ENCODE measurements at places on chromosomes 6 and 20.

DNA sequence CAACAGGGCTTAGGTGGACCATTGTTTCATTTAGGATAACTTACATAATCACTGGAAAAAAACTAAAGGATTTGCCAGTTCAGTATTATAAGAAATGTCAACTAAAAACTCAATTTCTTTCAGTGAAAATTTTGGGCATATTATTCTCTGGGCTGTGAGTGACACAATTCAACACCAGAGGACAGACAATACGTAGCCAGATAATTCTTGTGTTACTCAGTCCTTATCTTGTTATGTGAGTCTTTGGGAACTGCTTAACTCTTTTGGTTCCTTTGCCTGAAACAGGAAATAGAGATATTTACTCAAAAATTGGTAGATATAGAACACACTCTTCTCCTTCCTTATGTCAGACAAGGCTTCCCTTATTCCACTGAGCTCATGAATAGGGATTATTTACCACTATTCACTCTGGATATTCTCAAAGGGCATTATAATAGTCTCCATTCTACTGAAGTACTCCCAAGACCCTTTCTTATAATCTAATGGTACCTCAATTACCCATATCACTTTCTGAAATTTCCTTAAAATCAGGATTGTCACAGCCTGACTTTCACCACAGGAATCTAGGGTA lies 4.9 kb upstream of the BEND6 start:
- no peak for DNase-seq

DNA sequence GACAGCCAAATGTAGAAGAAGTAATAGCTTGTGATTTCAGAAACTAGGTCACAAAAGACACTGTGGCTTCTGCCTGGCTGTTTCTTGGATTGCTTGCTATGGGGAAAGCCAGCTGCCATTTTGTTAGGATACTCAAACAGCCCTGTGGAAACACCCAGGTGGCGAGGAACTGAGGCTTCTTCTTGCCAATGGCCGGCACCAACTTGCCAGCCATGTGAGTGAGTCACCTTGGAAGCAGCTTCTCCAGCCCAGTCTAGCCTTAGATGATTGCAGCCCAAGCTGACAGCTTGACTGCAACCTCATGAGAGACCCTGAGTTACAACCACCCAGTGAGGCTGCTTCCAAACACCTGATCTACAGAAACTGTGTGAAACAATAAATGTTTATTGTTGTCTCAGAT lies 11.9 kb upstream of the KIAA1755 start:
- DNase-seq, result no peak

- no peak for DNase-seq
Observed at GRCh38 chr20:4040283-4041179, 25.2 kb upstream of the RNF24 start.

DNA sequence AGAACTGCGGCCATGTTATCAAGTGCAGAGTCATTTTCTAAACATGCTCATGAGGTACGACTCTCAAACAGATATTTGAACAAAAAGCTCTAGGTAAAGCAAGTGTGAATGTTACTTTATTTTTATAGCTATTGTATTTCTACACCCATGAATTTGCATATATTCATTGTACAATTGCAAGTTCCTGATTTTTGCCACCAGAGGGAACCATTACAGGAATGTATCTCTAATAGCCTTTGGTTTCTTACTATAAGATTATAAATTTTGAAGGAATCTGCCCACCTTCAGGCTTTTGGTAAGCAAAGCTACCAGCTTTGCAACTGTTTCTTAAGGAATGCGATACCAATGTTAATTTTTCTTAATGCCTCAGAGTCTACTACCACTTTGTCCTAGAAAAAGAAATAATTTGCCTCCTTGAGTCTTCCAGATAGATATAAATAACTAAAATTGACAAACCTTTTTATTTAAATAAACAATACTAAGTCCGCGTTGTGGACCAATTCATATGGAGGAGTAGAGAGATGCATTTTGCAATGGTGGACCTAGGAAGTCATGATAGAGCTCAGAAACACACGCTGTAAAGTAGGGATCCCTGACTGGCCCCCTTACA lies 125.4 kb upstream of the SAMD5 start:
- no peak for DNase-seq

DNA sequence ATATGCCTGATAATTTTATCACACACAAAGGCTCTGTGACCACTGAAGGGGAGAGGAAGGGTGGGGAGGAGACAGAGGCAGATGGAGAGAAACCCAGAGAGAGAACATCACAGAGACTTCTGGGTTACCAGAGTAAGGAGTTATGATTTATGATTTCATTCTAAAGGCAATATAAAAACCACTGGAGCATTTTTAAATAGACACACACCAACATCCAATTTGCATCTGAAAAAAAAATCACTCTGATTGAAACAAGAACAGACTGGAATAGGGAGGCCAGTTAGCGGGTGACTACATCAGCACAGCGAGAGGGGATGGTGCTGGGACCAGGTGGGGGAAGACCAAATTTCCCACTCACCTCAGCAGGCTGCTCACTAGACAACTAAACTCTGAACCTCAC lies 104.8 kb downstream of the AGPAT4 start:
- DNase-seq, result no peak

DNA sequence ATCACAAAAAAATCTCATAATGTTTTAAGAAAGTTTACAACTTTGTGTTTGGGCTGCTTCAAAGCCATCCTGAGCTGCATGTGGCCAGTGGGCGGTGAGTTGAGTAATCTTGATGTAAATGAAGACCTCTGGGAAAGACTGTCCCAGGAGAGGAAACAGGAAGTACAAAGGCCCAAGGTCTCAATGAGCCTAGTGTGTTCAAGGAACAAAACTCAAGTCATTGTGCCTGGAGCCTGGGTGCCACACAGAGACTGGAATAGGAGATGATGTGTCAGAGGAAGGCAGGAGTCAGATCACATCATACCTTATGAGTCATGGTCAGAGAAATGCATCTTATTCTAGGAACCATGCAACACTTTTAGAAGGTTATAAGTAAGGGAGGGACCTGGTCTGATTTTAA lies 51.5 kb downstream of the COL19A1 start:
- no peak for DNase-seq

- DNase-seq, result no peak
Observed at GRCh38 chr6:38387971-38388370, 251.8 kb downstream of the BTBD9 start.

- DNase-seq, result no peak
Observed at GRCh38 chr6:100347901-100348550, 116.7 kb downstream of the SIM1 start.

- peak; percentile 25 for DNase-seq
Observed at GRCh38 chr20:36017048-36017951, 48.9 kb downstream of the CNBD2 start.

GRCh38 chr6:74249658-74250057 lies 553.7 kb downstream of the CD109 start:
- no peak for DNase-seq

DNA sequence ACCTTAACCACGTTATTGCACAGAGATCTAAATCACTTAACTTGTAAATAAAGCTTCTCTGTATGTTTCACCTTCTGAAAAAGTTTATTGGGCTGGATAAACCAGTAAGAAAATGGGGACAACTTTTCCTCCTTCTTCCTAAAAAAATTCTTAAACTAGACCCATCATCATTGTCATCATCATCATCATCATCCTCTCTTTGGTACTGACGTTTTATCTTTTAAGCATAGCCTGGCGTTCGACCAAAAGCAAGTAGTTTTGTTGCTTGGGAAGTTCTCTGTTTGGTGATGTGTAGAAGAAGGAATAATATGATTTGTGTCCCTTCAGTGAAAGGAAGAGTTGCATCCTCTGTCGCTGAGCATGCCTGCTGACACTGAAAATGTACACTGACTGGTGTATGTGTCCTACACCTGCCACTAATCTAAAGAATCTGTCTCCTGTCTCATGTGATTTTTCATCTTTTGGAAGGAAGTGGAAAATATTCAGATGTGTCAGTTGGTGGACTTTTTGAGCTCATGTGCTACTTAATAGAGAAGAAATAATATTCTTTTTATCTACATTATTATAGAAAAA lies 2.5 kb downstream of the CLVS2 start:
- DNase-seq, result peak; percentile 15

DNA sequence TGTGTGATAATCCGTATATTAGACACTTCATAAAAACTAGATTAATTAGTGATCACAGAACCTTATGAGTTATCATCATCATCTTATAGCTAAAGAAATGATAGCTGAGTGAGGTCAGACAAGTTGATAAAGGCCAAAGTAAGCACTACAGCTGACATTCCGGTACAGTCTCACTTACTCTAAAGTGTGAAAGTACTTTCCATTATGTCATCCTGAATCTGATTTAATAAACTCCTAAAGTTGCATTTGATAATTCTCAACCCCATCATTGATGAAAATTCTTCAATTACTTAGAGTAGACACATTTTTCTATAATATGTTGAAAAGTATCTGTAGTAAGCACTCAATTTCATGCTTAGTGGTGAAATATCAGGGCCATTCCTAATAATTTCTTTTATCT lies 385.2 kb upstream of the CHD6 start:
- no peak for DNase-seq

DNA sequence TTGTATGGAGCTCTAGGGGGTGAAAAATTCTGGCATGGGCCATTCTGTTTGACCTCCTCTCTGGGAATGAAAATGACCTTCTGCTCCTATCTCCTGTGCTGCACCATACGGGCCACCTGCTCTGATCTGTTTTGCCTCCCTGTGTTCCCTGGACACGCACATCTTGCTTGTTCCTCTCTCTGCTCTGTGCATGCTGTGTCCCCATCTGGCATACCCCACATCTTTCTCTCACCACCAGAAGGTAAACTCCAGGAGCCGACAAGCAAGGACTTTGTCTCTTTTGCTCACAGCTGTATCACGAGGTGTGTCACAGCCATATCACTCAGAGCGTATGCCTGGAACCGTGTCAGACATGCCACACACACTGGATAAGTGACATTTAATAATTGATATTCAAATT lies 208.4 kb upstream of the DTNBP1 start:
- no peak for DNase-seq

DNA sequence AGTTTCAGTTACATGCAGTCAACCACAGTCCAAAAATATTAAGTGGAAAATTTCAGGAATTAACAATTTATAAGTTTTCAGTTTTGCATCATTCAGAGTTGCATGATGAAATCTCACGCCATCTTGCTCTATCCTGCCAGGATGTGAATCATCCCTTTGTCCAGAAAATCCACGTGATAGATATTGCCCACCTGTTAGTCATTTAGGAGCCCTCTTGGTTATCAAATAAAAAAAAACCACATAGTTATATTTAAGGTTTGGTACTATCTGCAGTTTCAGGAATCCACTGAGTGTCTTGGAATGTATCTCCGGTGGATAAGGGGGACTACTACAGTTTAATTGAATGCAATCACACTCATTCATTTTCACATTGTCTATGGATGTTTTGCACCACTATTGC lies 1249.0 kb upstream of the CITED2 start:
- no peak for DNase-seq

GRCh38 chr6:818196-818595 lies 125.3 kb upstream of the EXOC2 start:
- no peak for DNase-seq

- peak; percentile 48 for DNase-seq
Observed at GRCh38 chr6:132937466-132937906, 123.1 kb downstream of the RPS12 start.

DNA sequence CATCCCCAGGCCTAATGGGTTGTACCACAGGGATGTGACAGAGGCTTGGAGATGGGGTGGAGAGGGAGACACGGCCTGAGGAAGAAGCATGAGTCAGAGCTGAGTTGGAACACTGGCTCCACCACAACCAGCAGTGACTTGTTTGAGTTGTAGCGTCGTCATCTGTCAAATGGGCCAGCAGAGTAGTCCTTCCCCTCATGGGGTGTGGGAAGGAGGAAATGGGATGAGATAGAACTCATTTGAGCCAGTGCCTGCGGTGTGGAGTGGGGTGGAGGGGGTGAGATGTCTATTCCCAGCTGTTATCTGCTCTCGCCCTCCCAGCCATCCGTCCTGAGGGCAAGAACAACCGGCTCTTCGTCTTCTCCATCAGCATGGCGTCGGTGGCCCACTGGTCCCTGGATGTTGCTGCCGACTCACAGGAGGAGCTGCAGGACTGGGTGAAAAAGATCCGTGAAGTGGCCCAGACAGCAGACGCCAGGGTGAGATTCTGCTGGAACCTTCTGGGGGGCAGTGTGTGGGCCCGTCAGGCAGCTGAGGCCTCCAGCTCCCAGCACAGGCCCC lies 32.5 kb downstream of the PLCG1 start:
- DNase-seq, result no peak

GRCh38 chr6:100228437-100228833 lies 234.4 kb upstream of the MCHR2 start:
- no peak for DNase-seq

- no peak for DNase-seq
Observed at GRCh38 chr6:30612687-30613248, 4.3 kb downstream of the PPP1R10 start.

- peak; percentile 38 for DNase-seq
Observed at GRCh38 chr6:161168281-161168891, 105.5 kb downstream of the AGPAT4 start.

GRCh38 chr6:151763303-151763702 lies 44.2 kb upstream of the ESR1 start:
- DNase-seq, result no peak

- no peak for DNase-seq
Observed at GRCh38 chr6:70221715-70222438, 81.0 kb downstream of the COL9A1 start.

- no peak for DNase-seq
Observed at GRCh38 chr6:8420031-8420588, 15.2 kb downstream of the SLC35B3 start.

DNA sequence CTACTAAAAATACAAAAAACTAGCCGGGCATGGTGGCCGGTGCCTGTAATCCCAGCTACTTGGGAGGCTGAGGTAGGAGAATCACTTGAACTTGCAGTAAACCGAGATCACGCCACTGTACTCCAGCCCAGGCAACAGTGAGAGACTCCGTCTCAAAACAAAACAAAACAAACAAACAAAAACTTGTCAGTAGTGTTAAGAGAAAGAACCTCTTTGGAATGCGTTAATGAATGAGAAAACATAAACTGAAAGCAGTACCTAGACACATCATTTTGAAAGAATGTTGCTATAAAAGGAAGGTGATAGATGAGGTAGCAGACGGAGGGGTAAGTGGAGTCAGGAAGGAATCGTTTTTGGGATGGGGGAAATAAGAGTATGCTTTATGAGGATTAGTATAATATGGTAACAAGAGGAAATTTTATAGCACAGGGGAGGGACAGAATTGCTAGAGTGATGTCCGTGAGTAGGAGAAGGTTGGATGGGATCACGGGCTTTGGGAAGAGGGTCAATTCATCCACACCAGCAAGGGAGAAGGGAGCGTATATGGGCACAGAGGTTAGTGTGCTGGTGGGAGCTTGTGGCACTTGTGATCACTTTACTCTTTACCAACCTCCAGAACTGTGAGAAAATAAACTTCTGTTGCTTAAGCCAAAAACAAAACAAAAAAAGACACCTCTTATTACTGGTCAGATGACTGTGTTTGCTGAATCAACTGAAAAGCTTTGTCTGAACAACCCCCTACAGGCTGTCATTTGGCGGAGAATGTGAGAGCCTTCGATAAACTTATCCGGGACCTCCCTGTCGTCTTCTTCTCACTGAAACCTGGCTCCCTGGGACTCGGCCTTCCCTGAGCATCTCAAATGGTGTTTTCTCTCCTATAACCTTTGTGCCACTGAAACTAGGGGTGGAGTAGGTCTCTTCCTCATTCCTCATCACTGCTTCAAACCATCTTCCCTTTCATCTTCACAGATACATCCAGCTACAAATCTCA lies 48.9 kb upstream of the TFAP2A start:
- no peak for DNase-seq
